Colonic mucosa (tissue), 4 donors: ENCODE measurements at places on chromosomes 7 and 10. TPM values are rescaled to one million over a fixed set of nuclear protein-coding genes. Genes with fewer than 3 reads are reported as not detected.
A peak's percentile ranks its signal among the peaks of the same experiment; 100 is the strongest.

Gene MMRN2
- 3.4 TPM for total RNA-seq

Gene SAMD9L
- 10.7 TPM for total RNA-seq

Gene UTF1
- not detected for total RNA-seq

- H3K27ac ChIP-seq: no peak overlapping the region
- H3K4me3 ChIP-seq: no peak overlapping the region
- no peaks in the 10 kb centered on the region for H3K4me1 ChIP-seq
- DNase-seq: no peak
Observed at GRCh38 chr10:26543567-26544306, 105.6 kb downstream of the APBB1IP start.

DNA sequence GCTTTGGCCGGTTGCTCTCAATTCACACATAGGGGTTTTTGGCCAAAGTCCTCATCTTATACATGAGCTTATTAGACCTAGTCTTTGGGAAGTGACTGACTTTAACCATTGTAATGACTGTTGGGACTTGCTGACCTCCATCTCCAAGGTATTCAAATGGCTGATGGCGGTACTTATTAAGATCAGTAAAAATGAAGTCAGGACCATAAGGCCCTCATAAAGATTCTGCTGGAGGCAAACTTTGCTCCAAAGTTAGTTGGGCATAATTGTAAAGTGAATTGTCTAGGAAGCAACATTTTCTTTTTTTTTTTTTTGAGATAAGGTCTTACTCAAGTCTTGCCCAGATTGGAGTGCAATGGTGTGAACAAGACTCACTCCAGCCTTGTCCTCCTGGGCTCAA is 76.3 kb upstream of the MKLN1 start:
- H3K36me3 ChIP-seq: no peaks in the 10 kb centered on the region
- no peaks in the 10 kb centered on the region for H3K27me3 ChIP-seq
- H3K4me1 ChIP-seq: no peaks in the 10 kb centered on the region
- no peak overlapping the region for H3K4me3 ChIP-seq

- no peaks in the 10 kb centered on the region for H3K36me3 ChIP-seq
- no peak overlapping the region for H3K27ac ChIP-seq
- H3K4me1 ChIP-seq: no peaks in the 10 kb centered on the region
Observed at GRCh38 chr10:100333661-100334440, 3.8 kb upstream of the PKD2L1 start.

GRCh38 chr7:14999331-14999730 is 96.8 kb upstream of the DGKB start:
- DNase-seq: no peak
- no peak overlapping the region for H3K4me3 ChIP-seq
- H3K36me3 ChIP-seq: no peaks in the 10 kb centered on the region
- H3K27ac ChIP-seq: no peak overlapping the region

- H3K36me3 ChIP-seq: no peaks in the 10 kb centered on the region
- H3K4me1 ChIP-seq: no peaks in the 10 kb centered on the region
- no peaks in the 10 kb centered on the region for H3K27me3 ChIP-seq
Observed at GRCh38 chr10:106506526-106507283, 657.8 kb downstream of the SORCS1 start.

DNA sequence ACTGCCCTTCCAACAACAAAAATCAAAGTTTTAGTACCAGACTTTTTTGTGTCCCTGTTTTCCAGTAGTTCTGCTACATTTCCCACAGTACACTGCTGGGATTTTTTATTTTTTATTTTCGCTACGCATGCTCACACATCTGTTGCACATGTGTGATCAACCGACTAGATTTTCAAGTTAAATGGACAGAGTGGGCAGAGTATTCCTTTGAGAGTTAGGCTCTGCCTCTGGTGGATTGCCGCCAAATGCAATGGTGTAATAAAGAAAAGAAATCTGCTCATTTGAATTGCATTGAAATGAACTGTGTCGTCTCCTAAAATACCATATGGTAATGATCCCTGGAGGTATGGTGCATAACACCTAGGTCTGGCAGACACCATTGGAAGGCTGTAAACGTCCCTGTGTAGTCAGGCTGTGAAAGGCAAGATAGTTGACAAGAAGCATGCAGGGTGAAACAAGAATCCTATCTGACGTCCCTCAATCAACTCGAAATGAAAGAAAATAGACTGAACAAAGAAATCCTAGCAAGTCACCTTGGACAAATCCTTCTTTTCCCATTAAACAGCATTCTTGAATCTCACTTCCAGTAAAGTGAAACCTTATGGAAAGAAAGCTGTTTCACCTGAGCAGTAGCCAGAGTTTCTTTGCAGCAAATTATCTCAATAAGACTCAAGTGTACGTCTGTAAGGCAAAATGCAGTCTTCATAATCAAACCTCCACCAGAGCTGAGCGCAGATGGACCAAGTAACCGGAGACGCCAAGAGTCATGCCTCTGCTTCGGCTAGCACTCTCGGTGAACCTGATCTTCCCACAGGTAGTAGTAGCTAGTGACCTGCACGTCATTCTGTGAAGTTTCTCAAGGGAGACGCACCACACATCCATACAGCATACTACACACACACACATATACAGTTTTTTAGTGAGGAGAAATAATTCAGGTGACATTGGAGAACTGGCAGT is 357.3 kb downstream of the CRPPA start:
- H3K4me1 ChIP-seq: no peaks in the 10 kb centered on the region
- no peak for DNase-seq
- H3K36me3 ChIP-seq: no peaks in the 10 kb centered on the region
- H3K4me3 ChIP-seq: no peak overlapping the region
- no peaks in the 10 kb centered on the region for H3K27me3 ChIP-seq

GRCh38 chr7:17558558-17559332 is 260.3 kb downstream of the AHR start:
- peak overlapping the region; percentile 58 for H3K27ac ChIP-seq
- H3K27me3 ChIP-seq: no peaks in the 10 kb centered on the region
- H3K4me3 ChIP-seq: no peak overlapping the region
- DNase-seq: peak; percentile 36
- H3K4me1 ChIP-seq: no peaks in the 10 kb centered on the region

DNA sequence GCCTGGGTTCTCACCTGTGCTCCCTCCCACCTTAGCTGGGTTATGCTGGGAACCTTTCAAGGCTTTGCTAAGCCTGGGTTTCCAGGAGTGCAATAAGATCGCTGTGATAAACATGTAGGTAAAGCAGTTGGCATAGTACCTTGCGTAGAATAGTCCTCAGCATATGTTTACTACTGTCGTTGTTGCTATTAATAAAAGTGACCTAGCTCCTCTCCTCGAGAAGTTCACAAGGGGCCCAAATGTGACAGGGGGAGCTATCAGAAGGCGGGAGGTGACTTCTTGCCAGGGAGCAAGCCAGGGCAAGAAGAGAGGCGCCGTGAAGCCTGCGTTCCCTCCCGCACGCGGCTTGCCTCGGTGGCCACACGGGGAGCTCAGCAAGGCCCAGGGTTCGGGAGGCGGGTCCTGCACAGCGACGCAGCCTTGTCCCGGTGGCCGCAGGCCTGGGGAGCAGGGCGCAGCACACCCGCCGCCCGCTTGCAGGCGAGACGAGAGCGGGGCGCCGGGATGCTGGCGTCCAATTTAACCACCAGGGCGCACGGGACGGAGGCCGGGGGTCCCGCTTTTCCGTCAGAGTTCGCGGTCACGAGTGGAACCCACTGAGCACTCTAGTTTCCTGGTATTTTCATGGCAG is 106.2 kb downstream of the SNX10 start:
- peak overlapping the region; percentile 61 for H3K4me3 ChIP-seq
- peak; percentile 59 for DNase-seq
- H3K27ac ChIP-seq: peak overlapping the region; percentile 74
- H3K4me1 ChIP-seq: no peaks in the 10 kb centered on the region

DNA sequence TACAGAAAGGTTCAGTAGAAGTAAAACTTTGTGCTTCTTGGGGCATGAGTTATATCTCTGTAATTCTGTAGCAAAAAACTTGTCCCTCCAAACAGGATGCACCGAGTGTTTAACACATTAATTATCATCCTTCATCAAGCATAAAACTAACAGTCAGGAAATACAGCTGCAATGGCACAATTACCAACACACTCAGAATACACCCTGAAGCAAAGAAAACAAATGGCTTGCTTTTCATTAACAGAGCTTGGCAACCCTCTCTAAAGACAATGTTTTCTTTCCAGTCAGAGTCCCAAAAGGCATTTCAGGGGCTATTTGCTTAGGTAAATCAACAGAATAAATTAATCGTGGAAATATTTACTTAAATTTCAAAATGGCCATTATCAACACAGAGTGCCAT is 107.7 kb downstream of the ICA1 start:
- no peaks in the 10 kb centered on the region for H3K4me1 ChIP-seq
- DNase-seq: no peak
- no peaks in the 10 kb centered on the region for H3K36me3 ChIP-seq
- no peaks in the 10 kb centered on the region for H3K27me3 ChIP-seq
- no peak overlapping the region for H3K4me3 ChIP-seq

GRCh38 chr10:6119962-6120361 is 31.1 kb downstream of the RBM17 start:
- H3K36me3 ChIP-seq: no peaks in the 10 kb centered on the region
- H3K27ac ChIP-seq: no peak overlapping the region
- DNase-seq: peak; percentile 67
- H3K4me1 ChIP-seq: no peaks in the 10 kb centered on the region
- no peak overlapping the region for H3K4me3 ChIP-seq
